ENCODE measurements at places on chromosomes 6 and 20. TPM values are rescaled to one million over a fixed set of nuclear protein-coding genes. Genes with fewer than 3 reads are reported as not detected.

DNA sequence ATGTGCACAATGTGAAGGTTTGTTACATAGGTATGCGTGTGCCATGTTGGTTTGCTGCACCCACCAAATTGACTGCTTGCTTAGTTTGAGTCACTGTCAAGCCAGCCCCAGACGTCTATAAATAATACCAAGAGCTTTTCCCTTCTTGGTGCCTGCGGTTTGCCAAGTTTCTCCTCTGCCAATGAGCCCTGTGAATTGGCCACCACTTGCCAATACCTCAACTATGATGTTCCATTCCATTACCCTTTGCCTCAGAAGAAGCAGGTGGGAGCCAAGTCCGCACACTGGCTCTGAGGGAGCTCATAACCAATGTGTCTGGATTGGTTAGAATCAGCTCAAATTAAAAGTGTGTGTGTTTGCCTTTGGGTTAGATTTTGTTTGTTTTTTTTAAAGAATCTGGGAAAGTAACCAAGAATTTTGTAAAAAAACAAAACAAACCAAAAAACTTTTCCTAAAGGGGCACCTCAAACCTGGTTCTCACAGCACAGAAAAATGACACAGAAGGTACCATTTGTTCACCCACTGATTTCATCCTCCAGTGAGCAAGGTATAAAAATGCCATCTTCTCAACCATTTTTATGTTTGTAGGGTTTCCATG, 244.7 kb upstream of the PRND start:
- H3K27me3 ChIP-seq: peaks cover 6% of the 10 kb centered on the region
- no peaks in the 10 kb centered on the region for H3K4me1 ChIP-seq
- no peaks in the 10 kb centered on the region for H3K36me3 ChIP-seq
- H3K27ac ChIP-seq: no peak overlapping the region
- no peak overlapping the region for H3K4me3 ChIP-seq

- peaks cover 34% of the 10 kb centered on the region for H3K4me1 ChIP-seq
- no peak overlapping the region for H3K27ac ChIP-seq
- DNase-seq: no peak
- H3K27me3 ChIP-seq: no peaks in the 10 kb centered on the region
- H3K36me3 ChIP-seq: peaks cover 30% of the 10 kb centered on the region
These were observed 7.9 kb upstream of the TMEM217 start for GRCh38 chr6:37265860-37266259.

- no peaks in the 10 kb centered on the region for H3K27me3 ChIP-seq
- peak overlapping the region; percentile 90 for H3K4me3 ChIP-seq
- peaks cover 17% of the 10 kb centered on the region for H3K36me3 ChIP-seq
- peak overlapping the region; percentile 89 for H3K27ac ChIP-seq
These were observed 6.1 kb downstream of the SYNGAP1 start for GRCh38 chr6:33425668-33426577.

DNA sequence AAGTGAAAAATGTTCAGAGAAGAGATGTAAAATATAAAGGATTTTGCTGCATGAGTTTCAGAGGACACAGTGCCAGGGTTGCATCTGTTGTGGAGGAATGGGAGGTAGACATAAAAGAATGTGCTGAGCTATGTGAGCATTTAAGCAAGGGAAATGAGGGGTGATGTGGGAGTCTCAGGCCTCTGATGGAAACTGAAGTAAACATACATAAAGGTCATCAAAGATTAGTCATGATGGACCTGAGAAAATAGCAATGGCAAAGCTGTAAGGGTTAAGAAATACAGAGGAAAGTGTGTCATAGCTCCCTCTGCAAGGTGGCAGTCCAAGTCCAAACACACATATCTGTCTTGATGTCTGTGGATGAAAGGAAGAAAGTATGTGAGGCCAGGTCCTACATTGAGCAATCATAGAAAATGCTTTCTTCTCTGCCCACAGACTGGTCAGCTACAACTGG, 306.6 kb upstream of the ECI2 start:
- H3K4me1 ChIP-seq: peaks cover 2% of the 10 kb centered on the region
- no peak for DNase-seq
- H3K27me3 ChIP-seq: peaks cover 3% of the 10 kb centered on the region

GRCh38 chr6:144379356-144379755, 94.2 kb downstream of the UTRN start:
- H3K36me3 ChIP-seq: peaks cover 26% of the 10 kb centered on the region
- DNase-seq: no peak
- H3K27ac ChIP-seq: no peak overlapping the region
- no peaks in the 10 kb centered on the region for H3K27me3 ChIP-seq

DNA sequence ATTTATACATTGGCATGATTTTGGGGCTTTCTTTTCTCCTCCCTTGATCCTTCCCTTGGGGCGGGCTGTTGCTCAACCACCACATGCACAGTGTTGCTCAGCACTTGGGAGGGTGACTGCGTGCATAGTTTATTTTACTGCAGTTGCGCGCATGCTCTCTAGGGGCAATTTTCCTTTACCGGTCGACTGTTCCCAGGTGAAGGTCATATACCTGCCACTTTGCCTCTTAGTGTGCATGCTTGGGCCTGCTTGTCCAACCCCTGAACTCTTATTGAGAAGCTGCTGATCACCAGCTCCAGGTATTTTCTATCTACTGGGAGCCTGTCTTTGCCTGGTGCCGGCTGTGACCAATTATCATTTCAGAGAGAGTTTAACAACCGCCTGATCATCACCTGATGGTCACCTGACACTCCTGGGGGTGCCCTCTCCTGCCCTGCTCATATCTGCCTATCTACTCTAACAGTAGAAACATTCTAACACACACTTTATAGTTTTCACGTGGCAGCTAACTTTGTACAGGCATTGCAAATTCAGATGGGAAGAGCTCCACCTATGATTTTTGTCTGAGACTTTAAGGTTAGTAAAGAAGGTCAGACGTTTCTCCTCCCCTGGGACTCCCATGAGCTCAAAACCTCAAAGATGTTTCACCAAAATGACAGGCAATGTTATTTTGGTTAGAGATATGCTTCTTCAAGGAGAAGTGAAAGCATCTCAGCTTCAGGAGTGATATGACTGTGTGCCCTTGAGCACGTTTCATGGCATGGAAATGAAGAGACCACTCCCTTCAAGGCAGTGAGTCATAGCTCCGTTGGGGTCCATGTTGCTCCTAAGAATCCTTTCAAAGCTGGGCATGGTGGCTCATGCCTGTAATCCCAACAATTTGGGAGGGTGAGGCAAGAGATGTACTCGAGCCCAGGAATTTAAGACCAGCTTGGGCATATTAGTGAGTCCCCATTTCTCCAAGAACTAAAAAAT, 227.5 kb upstream of the MYLIP start:
- peak; percentile 13 for DNase-seq
- H3K27me3 ChIP-seq: peaks cover 7% of the 10 kb centered on the region
- no peaks in the 10 kb centered on the region for H3K36me3 ChIP-seq
- H3K4me3 ChIP-seq: peak overlapping the region; percentile 22
- H3K27ac ChIP-seq: peak overlapping the region; percentile 83

- no peaks in the 10 kb centered on the region for H3K36me3 ChIP-seq
- DNase-seq: no peak
- no peak overlapping the region for H3K27ac ChIP-seq
- H3K4me1 ChIP-seq: no peaks in the 10 kb centered on the region
- H3K27me3 ChIP-seq: no peaks in the 10 kb centered on the region
These were observed 17.8 kb downstream of the BTBD3 start for GRCh38 chr20:11935212-11936154.

DNA sequence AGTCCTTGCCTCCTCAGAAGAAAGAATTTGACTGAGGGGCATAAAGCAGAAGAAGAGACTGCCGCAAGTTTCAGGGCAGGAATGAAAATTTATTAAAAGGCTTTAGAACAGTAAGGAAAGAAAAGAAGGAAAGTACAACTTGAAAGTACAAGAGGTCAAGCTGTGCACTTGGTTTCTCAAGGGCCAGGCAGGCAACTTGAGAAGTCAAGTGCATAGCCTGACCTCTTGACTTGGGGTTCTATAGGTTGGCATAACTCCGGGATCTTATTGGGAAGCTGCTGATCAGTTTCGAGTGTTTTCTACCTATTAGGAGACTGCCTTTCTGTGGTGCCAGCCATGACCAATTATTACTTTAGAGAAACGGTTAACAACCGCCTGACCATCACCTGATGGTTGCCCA, 237.0 kb upstream of the RGS17 start:
- no peaks in the 10 kb centered on the region for H3K36me3 ChIP-seq
- no peak for DNase-seq
- no peaks in the 10 kb centered on the region for H3K4me1 ChIP-seq
- H3K4me3 ChIP-seq: no peak overlapping the region
- no peak overlapping the region for H3K27ac ChIP-seq
- H3K27me3 ChIP-seq: no peaks in the 10 kb centered on the region

DNA sequence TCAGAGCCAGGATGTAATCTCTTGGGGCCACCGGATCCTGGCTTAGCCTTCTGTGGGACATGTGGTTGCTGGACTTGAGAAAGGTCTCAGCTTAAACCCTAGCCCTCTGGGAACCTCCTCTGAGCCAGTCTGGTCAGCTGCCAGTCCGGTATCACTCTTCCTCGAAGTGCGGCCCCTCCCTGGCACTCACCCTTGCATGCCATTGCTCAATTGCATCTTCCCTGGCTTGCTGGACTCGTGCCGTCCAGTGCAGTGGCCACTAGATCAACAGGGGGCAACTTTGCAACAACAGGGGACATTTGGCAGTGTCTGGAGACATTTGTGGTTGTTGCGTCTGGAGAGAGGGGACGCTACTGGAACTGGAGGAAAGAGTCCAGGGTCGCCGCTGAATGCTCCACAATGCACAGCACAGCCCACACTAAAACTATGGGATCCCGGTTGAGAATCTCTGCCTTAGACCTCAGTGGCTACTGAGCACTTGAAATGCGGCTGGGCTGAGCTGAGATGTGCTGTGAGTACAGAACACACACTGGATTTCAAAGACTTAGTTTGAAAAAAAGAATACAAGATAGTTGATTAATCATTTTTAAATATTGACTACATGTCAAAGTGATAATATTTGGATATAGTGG, 152.1 kb downstream of the TFAP2C start:
- H3K4me1 ChIP-seq: peaks cover 7% of the 10 kb centered on the region
- no peaks in the 10 kb centered on the region for H3K36me3 ChIP-seq
- H3K4me3 ChIP-seq: no peak overlapping the region
- H3K27ac ChIP-seq: no peak overlapping the region
- DNase-seq: no peak

- no peaks in the 10 kb centered on the region for H3K36me3 ChIP-seq
- DNase-seq: no peak
- H3K4me1 ChIP-seq: no peaks in the 10 kb centered on the region
- H3K27me3 ChIP-seq: no peaks in the 10 kb centered on the region
These were observed 15.9 kb upstream of the PCMTD2 start for GRCh38 chr20:64239449-64240242.

GRCh38 chr20:61023612-61024011, 228.4 kb upstream of the CDH4 start:
- H3K27ac ChIP-seq: no peak overlapping the region
- no peaks in the 10 kb centered on the region for H3K4me1 ChIP-seq
- DNase-seq: no peak
- no peaks in the 10 kb centered on the region for H3K36me3 ChIP-seq
- H3K4me3 ChIP-seq: no peak overlapping the region

GRCh38 chr6:77740380-77740779, 87.5 kb downstream of the MEI4 start:
- no peak for DNase-seq
- H3K36me3 ChIP-seq: no peaks in the 10 kb centered on the region
- no peak overlapping the region for H3K4me3 ChIP-seq
- H3K27me3 ChIP-seq: peaks cover 5% of the 10 kb centered on the region
- no peak overlapping the region for H3K27ac ChIP-seq

- peaks cover 74% of the 10 kb centered on the region for H3K36me3 ChIP-seq
- H3K4me1 ChIP-seq: peaks cover 50% of the 10 kb centered on the region
- DNase-seq: peak; percentile 16
- H3K4me3 ChIP-seq: no peak overlapping the region
These were observed 78.6 kb downstream of the AIG1 start for GRCh38 chr6:143139239-143139784.

DNA sequence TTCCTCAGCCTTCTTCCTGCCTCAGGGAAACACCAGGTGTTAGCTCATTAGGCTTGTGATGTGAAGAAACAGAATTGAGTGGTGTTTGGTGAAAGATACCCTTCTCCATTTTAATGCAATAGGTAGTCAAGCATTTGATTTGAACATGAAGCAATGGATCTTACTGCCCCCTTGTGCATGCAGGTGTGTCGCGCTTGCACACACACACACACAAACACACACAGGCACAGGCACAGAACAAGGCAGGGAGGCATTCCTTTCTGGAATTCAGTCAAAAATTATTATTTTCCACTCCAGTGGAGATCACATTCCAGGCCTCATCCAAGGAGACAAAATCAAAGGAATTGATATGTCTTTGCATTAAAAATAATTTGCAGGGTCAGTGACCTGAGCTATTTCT, 667.0 kb upstream of the MARCKS start:
- no peaks in the 10 kb centered on the region for H3K27me3 ChIP-seq
- H3K4me1 ChIP-seq: no peaks in the 10 kb centered on the region
- H3K27ac ChIP-seq: no peak overlapping the region
- H3K4me3 ChIP-seq: no peak overlapping the region
- H3K36me3 ChIP-seq: no peaks in the 10 kb centered on the region
- no peak for DNase-seq

DNA sequence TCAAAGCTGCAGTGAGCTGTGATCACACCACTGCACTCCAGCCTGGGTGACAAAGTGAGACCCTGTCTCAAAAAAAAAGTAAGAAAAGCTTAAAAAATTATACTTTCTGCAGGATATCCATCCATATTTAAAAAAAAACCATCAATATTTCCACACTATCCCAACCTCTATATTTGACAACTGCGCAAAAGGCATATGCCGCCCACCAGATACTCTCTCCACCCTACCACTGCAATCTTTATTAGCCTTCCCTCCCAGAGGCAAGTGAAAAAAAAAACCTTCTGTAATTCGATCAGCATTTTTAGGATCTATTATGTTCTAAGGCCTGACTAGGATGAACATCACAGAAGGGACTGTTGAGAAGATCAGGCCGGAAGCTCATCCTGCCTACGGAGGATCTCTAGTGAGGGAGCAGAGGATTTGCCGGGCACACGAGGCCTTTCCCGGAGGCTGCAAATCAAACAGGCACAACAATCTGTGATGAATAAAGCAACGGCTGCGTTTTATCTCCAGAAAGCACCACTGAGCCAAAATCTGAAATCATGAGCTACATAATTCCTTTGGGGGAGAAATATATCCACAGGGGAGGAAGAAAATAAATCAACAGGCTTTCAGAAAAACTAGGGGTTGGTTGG, 65.9 kb downstream of the GFOD1 start:
- H3K27me3 ChIP-seq: peaks cover 8% of the 10 kb centered on the region
- H3K36me3 ChIP-seq: peaks cover 26% of the 10 kb centered on the region
- H3K4me3 ChIP-seq: no peak overlapping the region
- peaks cover 40% of the 10 kb centered on the region for H3K4me1 ChIP-seq

- peaks cover 3% of the 10 kb centered on the region for H3K4me1 ChIP-seq
- peaks cover 29% of the 10 kb centered on the region for H3K36me3 ChIP-seq
- H3K4me3 ChIP-seq: no peak overlapping the region
These were observed 159.3 kb downstream of the PREX1 start for GRCh38 chr20:48668451-48668946.

GRCh38 chr6:37979392-37980221, 160.1 kb downstream of the ZFAND3 start:
- peaks cover 52% of the 10 kb centered on the region for H3K4me1 ChIP-seq
- no peaks in the 10 kb centered on the region for H3K27me3 ChIP-seq
- DNase-seq: no peak
- peaks cover 26% of the 10 kb centered on the region for H3K36me3 ChIP-seq
- no peak overlapping the region for H3K27ac ChIP-seq

- no peaks in the 10 kb centered on the region for H3K4me1 ChIP-seq
- no peak for DNase-seq
- no peak overlapping the region for H3K27ac ChIP-seq
- no peak overlapping the region for H3K4me3 ChIP-seq
- H3K36me3 ChIP-seq: no peaks in the 10 kb centered on the region
These were observed 308.9 kb downstream of the ZNF217 start for GRCh38 chr20:53284696-53285095.

The DEFB132 gene
- not detected for total RNA-seq

The ZNF335 gene
- total RNA-seq: 29.0 TPM

The LGSN gene
- not detected for total RNA-seq

The CTAGE9 gene
- total RNA-seq: not detected

The ELOVL4 gene
- 2.2 TPM for total RNA-seq

The HLA-A gene
- 1,119 TPM for total RNA-seq
